ENCODE measurements at places on chromosomes 5 and 9.

- no peak for DNase-seq
Measured at GRCh38 chr5:14818931-14819790, 52.4 kb downstream of the ANKH start.

- no peak for DNase-seq
Measured at GRCh38 chr9:109453210-109453842, 44.8 kb downstream of the PTPN3 start.

GRCh38 chr5:159713254-159713653, 203.0 kb upstream of the ADRA1B start:
- DNase-seq, result no peak

DNA sequence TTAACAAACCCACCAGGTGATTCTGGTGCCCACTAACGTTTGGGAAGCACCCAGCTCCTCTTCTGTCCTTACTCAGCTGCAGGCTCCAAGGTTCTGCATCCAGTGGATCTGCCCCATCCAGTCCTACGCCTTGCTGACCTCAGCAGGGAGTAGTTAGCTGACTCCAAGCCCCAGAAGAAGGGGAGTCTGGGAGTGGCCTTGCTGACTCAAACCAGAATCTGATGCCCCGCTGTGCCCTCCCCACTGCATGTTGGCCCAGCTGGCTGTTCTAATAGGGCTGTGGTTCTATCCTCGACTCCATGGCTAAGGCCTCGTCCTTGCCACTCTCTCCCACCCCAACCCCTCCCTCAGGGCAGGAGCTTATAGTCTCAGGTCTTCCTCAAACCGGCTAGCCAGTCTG, 136.3 kb downstream of the TTLL11 start:
- no peak for DNase-seq

GRCh38 chr9:68741704-68742332, 36.8 kb downstream of the PIP5K1B start:
- DNase-seq, result no peak

DNA sequence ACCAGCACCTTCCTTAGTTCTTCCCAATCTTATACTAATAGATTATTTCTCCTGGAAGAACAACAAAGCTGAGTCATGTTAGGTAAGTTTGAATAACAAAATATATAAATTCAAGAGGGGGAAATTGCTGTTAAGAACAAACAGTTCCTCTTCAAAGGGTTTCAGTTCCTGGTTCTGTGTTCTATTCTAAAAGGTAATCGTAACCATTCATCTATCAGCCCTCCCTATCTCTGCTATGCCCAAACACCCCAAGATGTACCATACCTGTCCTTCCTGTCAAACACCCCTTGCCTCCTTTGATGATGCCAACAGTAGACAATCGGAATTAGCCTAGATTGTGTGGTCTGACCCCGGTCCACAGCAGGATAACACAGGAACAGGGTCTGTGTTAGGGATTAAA, 4.2 kb upstream of the RNF180 start:
- no peak for DNase-seq

GRCh38 chr5:60701321-60701968, 1.5 kb upstream of the DEPDC1B start:
- no peak for DNase-seq

- DNase-seq, result no peak
Measured at GRCh38 chr9:30075022-30075421, 2309.4 kb upstream of the ACO1 start.

Measured in SHP77 treated with DMSO at 0.1 percent for 48 hours (cell line).